ENCODE measurements at places on chromosomes 16 and 17.

DNA sequence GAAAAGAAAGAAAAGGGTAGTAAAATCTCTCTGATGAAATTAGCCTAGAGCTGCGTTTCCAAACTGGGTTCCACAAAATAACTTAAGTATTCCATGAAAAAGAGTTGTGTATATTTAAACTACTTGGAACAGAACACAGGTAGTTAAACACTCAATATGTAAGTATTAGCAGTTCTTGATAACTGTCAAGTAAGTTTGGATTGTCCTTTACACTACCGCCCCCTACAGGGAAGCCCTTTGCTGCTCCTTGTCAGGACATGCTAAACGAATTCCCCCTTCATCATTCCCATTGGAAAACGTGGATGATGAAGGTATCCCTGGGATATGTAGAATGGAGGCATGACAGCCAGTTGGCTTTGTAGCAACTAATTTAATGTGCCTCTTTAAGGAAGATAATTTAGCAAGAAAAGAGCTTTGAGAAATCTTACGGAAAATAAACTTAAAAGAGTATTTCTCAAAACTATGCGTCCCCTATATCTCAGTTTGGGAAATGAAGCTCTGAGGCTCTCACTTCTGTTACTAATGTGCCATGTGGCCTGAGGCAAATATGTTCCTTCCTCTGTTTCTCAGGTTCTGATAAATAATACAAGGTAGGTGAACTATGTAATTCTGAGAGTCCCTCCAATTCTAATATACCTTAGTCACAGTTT is 18.8 kb downstream of the NCBP3 start:
- peaks cover 32% of the 10 kb centered on the region for H3K36me3 ChIP-seq
- H3K27ac ChIP-seq, result peak overlapping the region; percentile 67
- H3K4me1 ChIP-seq, result peaks cover 18% of the 10 kb centered on the region
- no peaks in the 10 kb centered on the region for H3K27me3 ChIP-seq
- no peak overlapping the region for H3K4me3 ChIP-seq
- DNase-seq, result no peak

- H3K4me1 ChIP-seq, result peaks cover 85% of the 10 kb centered on the region
- no peak for DNase-seq
- H3K4me3 ChIP-seq, result no peak overlapping the region
- H3K27me3 ChIP-seq, result no peaks in the 10 kb centered on the region
- peak overlapping the region; percentile 92 for H3K27ac ChIP-seq
These were observed 339.9 kb downstream of the SEC14L1 start for GRCh38 chr17:77480509-77481215.

DNA sequence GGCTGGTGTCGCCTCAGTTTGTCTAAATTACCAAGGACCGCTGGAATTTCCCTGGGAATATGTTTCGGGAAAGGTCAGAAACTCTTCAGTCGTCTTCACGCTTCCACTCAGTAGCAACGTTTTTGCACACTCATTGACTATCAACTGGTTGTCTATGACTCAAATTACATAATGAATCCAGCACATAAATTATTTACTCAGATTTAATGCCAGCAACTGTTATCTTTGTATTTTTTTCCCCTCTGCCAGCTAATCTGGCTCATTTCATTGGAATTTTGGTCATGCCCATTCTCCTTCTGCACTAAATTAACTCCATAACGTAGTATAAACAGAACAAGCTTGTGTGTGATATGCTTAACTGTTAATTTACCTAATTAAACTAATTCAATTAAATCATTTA is 372.7 kb upstream of the ZFHX3 start:
- no peaks in the 10 kb centered on the region for H3K36me3 ChIP-seq
- no peak overlapping the region for H3K4me3 ChIP-seq
- peaks cover 10% of the 10 kb centered on the region for H3K4me1 ChIP-seq
- H3K27me3 ChIP-seq, result no peaks in the 10 kb centered on the region
- no peak for DNase-seq
- no peak overlapping the region for H3K27ac ChIP-seq

- H3K36me3 ChIP-seq, result no peaks in the 10 kb centered on the region
- no peak overlapping the region for H3K4me3 ChIP-seq
- H3K27me3 ChIP-seq, result no peaks in the 10 kb centered on the region
- DNase-seq, result no peak
- no peak overlapping the region for H3K27ac ChIP-seq
These were observed 2.9 kb upstream of the PRKCB start for GRCh38 chr16:23832882-23833281.

DNA sequence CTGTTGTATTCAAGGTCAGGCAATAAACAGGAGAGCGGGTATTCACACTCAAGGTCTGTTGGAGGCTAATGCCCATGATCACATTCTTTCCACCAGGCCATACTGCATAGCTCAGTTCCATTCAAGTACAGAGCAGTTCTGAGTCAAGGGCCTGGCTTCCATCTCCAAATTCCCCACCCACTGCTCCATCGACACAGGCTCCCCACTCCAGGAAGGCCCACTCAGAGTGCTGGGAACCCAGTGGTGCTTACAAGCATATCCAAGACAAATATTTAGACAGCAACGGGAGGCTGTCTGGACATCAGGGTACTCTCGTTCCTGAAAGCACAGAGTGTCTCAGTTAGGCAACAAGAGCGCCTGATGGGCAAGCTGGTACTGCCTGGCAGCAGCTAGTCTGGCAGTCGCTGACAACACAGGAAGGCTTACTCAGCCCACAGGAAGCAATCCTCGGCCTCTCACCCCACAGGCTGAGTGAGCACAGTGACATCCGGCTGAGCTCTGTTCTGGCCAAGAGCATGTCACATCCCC is 40.9 kb downstream of the RFFL start:
- peak overlapping the region; percentile 65 for H3K27ac ChIP-seq
- peaks cover 7% of the 10 kb centered on the region for H3K36me3 ChIP-seq
- peaks cover 45% of the 10 kb centered on the region for H3K4me1 ChIP-seq
- peak; percentile 93 for DNase-seq
- no peak overlapping the region for H3K4me3 ChIP-seq
- H3K27me3 ChIP-seq, result no peaks in the 10 kb centered on the region

DNA sequence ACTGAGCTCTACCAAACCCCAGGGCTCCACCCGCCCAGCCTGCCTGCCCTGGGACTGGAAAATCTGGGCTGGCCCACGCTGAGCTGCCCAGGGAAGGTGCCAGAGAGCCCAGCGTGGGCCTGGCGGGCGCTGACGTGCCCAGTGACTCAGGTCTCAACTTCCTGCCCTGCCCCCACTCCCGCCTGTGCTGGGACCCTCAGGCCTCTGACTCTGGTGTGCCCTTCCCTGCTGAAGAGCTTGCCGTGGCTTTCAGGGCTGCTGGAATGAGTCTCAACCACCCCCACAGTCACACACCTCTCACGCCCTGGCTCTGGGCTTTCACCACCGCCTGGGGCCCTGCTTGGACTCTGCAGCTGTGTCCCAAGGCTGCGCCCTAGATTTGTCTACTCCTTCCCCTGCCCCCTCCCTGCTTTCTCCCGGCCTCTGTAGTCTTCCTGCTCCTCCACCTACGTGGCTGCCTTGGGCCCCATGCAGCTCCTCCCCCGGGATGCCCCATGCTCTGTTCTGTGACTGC is 10.4 kb downstream of the LLGL1 start:
- H3K36me3 ChIP-seq, result peaks cover 13% of the 10 kb centered on the region
- no peak for DNase-seq
- H3K27me3 ChIP-seq, result no peaks in the 10 kb centered on the region
- H3K27ac ChIP-seq, result no peak overlapping the region
- no peak overlapping the region for H3K4me3 ChIP-seq
- no peaks in the 10 kb centered on the region for H3K4me1 ChIP-seq

GRCh38 chr16:11602321-11602720 is 15.6 kb upstream of the LITAF start:
- no peak overlapping the region for H3K4me3 ChIP-seq
- no peak for DNase-seq
- H3K36me3 ChIP-seq, result no peaks in the 10 kb centered on the region
- H3K27me3 ChIP-seq, result no peaks in the 10 kb centered on the region
- H3K4me1 ChIP-seq, result peaks cover 4% of the 10 kb centered on the region

GRCh38 chr17:72118335-72119076 is 2.3 kb upstream of the SOX9 start:
- H3K27me3 ChIP-seq, result peaks cover 62% of the 10 kb centered on the region
- peak overlapping the region; percentile 39 for H3K4me3 ChIP-seq
- H3K4me1 ChIP-seq, result peaks cover 61% of the 10 kb centered on the region
- H3K27ac ChIP-seq, result no peak overlapping the region

GRCh38 chr17:31318851-31319661 is 2.4 kb downstream of the EVI2A start:
- no peaks in the 10 kb centered on the region for H3K36me3 ChIP-seq
- H3K4me3 ChIP-seq, result no peak overlapping the region
- DNase-seq, result no peak
- H3K4me1 ChIP-seq, result peaks cover 10% of the 10 kb centered on the region

- no peaks in the 10 kb centered on the region for H3K4me1 ChIP-seq
- no peak overlapping the region for H3K4me3 ChIP-seq
- DNase-seq, result no peak
- no peaks in the 10 kb centered on the region for H3K27me3 ChIP-seq
- no peak overlapping the region for H3K27ac ChIP-seq
These were observed 387.6 kb upstream of the MAF start for GRCh38 chr16:79988089-79988488.

GRCh38 chr16:64782484-64782883 is 339.4 kb downstream of the CDH11 start:
- no peak overlapping the region for H3K4me3 ChIP-seq
- no peaks in the 10 kb centered on the region for H3K27me3 ChIP-seq
- H3K4me1 ChIP-seq, result no peaks in the 10 kb centered on the region
- no peak overlapping the region for H3K27ac ChIP-seq
- H3K36me3 ChIP-seq, result no peaks in the 10 kb centered on the region
- no peak for DNase-seq

DNA sequence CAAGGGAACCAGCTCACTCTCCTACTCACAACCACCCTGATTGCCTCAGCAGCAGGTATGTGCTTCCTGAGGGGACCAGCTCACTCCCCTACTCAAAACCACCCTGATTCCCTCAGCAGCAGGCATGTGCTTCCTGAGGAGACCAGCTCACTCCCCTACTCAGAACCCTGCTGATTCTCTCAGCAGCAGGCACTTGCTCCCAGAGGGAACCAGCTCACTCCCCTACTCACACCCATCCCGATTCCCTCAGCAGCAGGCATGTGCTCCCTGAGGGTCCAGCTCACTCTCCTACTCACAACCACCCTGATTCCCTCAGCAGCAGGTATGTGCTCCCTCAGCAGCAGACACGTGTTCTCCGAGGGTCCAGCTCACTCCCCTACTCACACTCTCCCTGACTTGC is 26.1 kb upstream of the COG7 start:
- H3K27ac ChIP-seq, result no peak overlapping the region
- H3K27me3 ChIP-seq, result no peaks in the 10 kb centered on the region
- no peak overlapping the region for H3K4me3 ChIP-seq
- peaks cover 76% of the 10 kb centered on the region for H3K36me3 ChIP-seq

DNA sequence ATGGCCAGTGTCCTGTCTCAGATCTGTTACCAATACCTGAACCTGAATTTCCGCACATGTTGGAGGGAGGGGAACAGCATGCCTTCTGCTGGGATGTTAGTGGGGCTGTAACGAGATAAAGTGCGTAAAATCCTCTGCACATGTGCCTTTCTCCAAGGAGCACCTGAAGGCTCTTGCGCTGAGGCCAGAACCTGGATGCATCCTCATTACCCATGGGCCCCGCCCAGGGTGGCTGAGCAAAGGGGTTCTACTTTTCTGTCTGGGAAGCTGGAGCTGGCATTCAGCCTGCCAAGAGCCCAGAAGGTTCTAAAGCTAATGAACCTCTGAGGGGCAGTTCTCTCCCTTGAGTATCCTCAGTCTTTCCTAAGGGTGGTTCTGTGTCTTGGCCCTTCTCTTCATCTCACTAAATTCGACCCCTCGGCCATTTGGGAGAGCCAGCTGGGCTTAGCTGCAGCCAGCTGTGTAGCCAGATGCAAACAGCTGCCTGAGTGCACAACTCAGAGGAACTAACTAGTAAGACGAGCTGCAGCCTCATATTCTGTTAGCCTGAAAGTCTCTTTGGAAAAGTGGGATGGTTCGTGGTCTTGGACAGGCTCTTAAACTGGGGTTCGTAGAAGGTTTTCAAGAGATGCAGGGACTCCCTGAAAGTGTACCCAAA is 2.5 kb downstream of the ITGA3 start:
- no peak overlapping the region for H3K4me3 ChIP-seq
- H3K27ac ChIP-seq, result peak overlapping the region; percentile 91
- peaks cover 86% of the 10 kb centered on the region for H3K4me1 ChIP-seq

DNA sequence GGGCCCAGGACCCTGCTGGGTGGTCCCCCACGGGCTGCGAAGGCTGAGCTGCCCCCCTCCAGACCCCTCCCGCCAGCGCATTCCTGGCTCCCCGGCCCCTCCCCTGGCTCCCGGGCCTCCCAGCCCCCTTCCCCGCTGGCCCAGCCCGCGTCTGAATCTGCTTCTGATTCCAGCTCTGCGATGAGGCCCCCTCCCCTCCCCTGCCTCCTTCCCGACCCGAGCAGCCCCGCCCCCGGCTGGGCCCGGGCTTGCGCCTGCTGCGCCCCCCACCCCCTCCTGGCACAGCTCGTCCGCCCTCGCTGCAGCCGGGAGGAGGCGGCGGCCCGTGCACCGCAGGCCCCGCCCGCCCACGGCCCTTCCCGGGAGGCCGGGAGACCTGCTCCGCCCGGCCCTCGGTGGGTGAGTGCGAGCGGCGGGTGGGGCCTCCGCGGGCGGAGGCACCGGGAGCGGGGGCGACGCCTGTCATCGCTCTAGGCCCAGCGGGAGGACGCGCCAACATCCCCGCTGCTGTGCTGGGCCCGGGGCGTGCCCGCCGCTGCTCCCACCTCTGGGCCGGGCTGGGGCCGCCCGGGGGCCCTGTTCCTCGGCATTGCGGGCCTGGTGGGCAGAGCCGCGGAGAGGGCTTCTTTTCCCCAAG is at the start of gene NTN3:
Gene NTN3, plus strand, starts transcription at position 282 of the 637 bp plus-strand sequence. CDS start 405 bp downstream, outside the sequence.
- DNase-seq, result no peak
- no peaks in the 10 kb centered on the region for H3K36me3 ChIP-seq
- peaks cover 54% of the 10 kb centered on the region for H3K4me1 ChIP-seq
- H3K27me3 ChIP-seq, result peaks cover 49% of the 10 kb centered on the region

DNA sequence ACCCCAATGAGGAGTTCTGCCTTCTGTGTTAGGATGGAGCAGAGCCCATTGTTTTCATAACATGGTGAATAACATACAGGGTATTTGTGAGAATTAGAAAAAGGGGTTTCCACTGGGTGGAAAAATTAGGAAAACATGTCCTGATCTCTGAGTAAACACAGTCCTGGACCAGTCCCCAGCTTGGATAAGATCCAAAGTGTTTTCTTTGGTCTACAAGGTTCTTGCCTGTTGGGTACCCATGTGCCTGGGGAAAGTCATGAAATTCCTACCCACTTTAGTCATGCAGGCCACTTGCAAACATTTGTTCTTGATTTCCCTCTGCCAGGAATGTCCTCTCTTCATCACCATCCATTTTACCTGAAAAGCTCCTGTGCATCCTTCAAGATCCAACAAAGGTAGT is 164.8 kb upstream of the DYNLRB2 start:
- no peak overlapping the region for H3K4me3 ChIP-seq
- DNase-seq, result no peak
- no peak overlapping the region for H3K27ac ChIP-seq
- H3K36me3 ChIP-seq, result no peaks in the 10 kb centered on the region
- no peaks in the 10 kb centered on the region for H3K27me3 ChIP-seq

GRCh38 chr17:8022360-8023003 is 16.4 kb upstream of the ALOX15B start:
- no peak overlapping the region for H3K27ac ChIP-seq
- H3K4me3 ChIP-seq, result no peak overlapping the region
- no peaks in the 10 kb centered on the region for H3K4me1 ChIP-seq
- no peaks in the 10 kb centered on the region for H3K27me3 ChIP-seq
- no peaks in the 10 kb centered on the region for H3K36me3 ChIP-seq

GRCh38 chr17:80444644-80444979 is 29.6 kb downstream of the ENDOV start:
- no peak overlapping the region for H3K27ac ChIP-seq
- H3K4me3 ChIP-seq, result no peak overlapping the region
- no peaks in the 10 kb centered on the region for H3K27me3 ChIP-seq
- H3K4me1 ChIP-seq, result no peaks in the 10 kb centered on the region
- no peak for DNase-seq

Data from sigmoid colon (tissue), 7 donors.